ENCODE measurements at places on chromosomes 6 and 20.
A peak's percentile ranks its signal among the peaks of the same experiment; 100 is the strongest.

GRCh38 chr20:8766868-8767390, 302.0 kb upstream of the PLCB4 start:
- no peak for DNase-seq

DNA sequence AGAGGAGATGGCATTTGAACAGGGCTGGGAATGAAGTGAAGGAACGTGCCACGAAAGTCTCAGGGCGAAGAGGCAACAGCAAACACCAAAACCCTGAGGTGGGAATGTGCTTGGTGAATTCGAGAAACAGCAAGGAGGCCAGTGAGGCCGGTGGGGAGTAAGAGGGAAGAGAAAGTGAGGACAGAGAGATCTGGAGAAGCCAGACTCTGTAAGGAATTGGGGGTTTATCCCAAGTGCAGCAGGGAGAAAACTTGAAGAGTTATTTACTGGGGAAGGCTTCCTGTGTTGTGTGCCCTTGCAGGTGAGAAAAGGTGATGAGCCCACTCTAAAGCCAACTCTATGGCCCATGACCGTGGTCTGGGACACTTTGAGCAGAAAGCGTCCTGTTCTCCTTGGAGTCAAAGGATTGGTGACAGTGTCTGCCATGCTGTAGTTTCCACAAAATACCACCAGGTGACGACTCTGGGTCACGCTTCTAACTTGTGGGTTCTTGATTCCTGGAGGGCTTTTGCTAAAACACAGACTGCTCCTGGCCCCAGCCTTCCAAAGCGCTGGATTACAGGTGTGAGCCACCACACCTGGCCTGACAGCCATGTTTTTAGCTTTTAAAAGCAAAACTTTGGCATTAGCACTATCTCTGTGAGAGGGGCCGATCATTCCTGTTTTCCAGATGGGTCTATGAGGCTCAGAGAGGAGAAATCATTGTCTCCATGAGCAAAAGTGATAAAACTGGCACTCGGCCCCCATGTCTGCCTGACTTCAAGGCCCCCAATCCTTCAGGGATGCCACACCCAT, 18.0 kb upstream of the CSNK2A1 start:
- DNase-seq, result peak; percentile 4

GRCh38 chr6:162710419-162710818, 17.1 kb downstream of the PRKN start:
- DNase-seq, result no peak

DNA sequence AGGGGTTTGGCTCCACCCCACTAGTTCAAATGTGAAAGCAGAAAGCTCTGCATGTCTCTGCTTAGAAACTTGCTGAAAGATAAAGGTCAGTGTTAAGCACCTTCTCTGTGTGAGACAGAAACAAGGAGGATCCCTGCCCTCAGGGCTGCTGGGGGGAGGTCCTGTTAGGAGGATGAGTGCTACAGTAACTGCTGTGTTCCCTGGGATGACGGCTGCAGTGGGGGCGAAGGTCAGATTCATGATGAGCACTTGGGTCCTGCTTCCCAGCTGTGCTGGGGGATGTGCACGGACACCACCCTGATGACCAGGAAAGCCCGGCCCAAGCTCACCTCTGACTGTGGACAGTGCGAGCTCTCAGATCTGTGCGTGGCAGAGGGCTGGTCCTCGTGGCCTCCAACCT, 252.6 kb downstream of the DLL1 start:
- DNase-seq, result no peak

DNA sequence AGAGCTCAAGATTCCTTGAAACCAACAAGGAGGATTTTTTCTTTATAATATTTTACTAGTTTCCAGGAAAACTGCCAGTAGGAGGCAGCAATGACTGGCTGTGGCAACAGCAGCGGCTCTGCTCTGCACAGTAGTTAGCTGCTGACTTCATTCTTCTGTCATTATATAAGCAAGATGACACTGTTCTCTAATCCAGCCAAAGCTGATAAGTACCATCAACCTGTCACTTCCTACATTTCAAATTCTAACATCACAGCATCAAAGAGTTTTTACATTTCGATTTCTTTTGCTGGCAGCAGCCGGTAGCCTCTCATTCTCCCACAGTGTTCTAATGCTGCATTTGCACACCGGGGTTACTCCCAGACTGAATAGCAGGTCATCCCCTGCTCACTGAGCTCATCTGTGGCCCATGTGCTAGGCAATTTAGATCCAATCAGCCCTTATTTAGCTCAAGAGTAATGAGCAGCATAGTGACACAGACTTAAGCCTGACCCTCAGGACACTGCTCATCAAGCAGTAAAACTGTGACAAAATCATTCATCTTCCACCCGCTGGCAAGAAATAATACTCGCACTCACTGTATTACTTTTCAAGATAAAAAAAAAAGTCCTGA, 67.8 kb downstream of the MMS22L start:
- no peak for DNase-seq

DNA sequence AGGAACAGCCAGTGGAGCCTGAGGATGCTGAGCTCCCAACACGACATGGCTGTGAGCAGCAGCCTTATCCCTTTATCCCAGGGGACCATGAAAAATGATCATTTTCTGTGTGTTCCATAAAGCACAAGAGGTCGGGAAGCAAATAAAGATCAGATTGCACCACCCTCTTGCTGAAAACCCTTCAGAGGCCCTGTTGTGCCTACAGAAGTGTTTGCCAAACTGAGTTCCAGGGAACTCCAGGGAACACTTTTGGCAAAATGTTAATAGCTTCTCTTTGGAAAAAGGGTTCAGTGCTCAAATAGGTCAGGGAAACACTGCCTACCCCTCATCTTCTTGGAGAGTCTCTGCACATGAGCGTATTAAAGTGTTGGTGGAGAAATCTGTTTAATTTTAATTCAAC, 24.4 kb downstream of the ARMC2 start:
- DNase-seq, result no peak

GRCh38 chr6:26141378-26141904, 54.2 kb downstream of the HFE start:
- no peak for DNase-seq

DNA sequence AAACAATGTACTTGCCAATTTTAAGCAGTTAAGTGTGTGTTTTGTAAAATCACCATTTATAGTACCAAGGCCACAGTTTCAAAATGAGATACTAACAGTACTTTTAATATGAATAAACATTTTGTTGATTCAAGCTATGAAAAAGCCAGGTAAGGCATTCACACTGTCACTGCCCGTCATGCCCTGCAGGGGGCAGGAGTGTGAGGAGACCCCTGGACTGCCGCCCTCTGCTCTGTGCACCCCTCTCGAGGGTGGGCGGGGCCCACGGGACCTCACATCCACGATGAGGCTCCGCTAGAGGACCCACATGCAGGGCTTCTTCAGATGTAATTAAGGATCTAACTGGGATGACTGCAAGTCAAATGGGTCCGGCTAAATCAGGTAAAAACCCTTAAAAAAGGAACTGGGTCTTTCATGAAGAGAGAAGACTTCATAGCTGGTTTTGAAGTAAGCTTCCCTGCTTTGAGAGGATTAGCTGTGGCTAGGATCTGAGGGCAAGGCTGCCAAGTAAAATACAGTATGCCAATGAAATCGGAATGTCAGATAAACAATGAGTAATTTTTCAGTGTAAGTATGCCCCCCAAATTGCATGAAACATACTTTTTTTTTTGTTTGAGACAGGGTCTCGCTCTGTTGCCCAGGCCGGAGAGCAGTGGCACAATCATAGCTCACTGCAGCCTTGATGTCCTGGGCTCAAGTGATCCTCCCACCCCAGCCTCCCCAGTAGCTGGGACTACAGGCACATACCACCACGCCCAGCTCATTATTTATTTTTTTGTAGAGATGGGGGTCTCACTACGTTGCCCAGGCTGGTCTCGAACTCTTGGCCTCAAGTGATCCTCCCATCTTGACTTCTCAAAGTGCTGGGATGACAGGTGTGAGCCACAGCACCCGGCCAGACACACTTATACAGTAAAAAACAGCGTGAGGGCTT, 18.7 kb downstream of the DIDO1 start:
- DNase-seq, result no peak

DNA sequence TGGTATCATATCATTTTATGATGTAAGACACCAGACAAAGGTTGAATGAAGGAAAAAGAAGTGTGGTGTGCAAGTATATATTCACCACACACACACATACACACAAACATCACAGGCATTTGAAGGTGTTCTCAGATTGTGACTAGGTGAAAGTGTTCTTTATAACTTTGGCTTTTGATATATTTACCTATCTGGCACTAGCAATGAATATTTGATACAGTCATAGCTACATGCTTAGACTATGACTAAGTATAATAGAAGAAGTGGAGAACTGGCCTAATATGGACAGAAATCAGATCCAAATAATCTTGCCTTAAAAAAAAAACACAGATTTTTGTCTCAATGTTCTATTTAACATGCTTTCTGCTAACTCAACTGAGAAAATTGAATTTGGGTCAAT, 809.9 kb downstream of the KIF16B start:
- DNase-seq, result no peak

GRCh38 chr6:95572098-95572497, 5.2 kb upstream of the MANEA start:
- no peak for DNase-seq

DNA sequence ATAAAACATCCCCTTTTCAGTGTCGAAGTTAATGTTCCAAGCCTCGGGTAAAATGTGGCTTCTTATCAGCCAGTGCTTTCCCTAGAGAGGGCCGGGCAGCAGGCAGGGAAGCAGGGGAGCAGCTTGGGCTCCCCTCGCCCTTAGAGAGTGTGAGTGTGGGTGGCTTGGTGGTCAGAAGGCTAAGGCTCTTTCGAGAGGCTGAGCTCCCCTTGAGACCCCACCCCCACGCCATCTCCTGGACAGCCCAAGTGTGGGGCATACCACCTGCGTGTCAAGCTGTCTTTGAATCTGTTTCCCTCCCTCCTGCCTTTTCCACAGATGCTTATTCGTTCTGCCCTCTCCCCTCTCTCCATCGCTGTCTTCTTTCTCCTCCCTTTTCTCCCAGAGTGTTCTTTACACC, 95.1 kb upstream of the FOXP4 start:
- DNase-seq, result no peak

- no peak for DNase-seq
Observed at GRCh38 chr6:124479991-124480430, 482.2 kb upstream of the RNF217 start.

GRCh38 chr6:165678429-165678828, 15.4 kb upstream of the PDE10A start:
- no peak for DNase-seq

DNA sequence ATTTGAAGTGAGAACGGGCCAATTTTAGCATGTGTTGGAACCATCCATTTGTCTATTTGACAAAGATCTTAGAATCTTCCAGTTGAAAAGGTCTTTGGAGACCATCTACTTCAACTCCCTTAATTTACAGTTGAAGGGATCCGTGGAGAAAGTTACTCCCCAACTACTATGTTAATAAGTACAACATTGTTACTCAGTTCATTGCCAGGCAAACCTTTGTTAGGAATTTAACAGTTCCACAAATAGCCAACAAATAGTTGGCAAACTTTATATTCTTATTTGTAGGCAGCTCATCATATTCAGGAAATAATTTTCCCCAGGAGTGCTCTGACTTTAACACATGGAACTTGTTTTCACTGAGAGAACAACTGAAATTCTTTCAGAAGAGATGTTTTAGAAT, 81.0 kb upstream of the FLRT3 start:
- no peak for DNase-seq

GRCh38 chr6:36117658-36118549, 12.4 kb upstream of the MAPK13 start:
- DNase-seq, result no peak

- no peak for DNase-seq
Observed at GRCh38 chr6:91352321-91352720, 765.4 kb upstream of the MAP3K7 start.

DNA sequence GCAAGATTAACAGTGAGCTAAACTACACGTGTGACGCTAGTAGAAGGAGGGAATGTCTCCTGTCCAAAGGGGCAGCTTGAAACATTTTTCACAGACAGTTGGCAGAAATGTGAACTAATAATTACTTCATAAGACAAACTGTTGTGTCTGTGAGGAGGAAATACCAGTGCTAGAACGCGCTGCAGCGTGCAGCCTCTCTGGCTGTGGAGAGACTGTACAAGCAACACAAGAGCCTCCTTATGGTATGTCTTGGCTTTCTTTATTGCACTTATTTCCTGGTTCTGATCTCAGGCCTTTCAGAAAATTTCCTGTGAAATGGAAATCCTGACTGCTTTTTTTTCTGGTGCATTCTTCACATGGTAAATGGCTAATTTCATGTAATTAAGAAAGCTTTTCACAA, 25.3 kb upstream of the TIAM2 start:
- no peak for DNase-seq

GRCh38 chr6:3139090-3139903, 18.0 kb downstream of the TUBB2A start:
- no peak for DNase-seq

GRCh38 chr6:3137057-3137777, 18.7 kb downstream of the BPHL start:
- DNase-seq, result no peak

DNA sequence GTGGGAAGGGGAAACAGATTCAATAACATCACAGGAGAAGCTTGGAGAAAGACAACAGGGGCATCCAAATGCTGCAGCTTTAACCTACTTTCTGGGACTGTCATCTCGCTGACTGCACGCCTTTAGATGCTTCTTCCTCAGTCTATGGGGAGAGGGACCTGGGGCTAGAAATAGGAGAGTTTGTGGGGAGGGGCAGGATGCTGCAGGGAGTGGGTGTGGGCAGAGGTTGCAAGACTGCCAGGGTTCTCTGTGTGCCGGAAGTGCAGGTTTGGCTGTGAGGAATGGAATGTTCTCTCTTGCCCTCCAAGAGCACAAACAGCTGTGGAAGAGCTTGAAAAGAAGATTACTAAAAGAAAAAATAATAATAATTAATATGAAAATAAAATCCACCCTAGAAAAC, 93.2 kb downstream of the FOXO3 start:
- no peak for DNase-seq

- DNase-seq, result no peak
Observed at GRCh38 chr6:170188571-170189001, 102.3 kb downstream of the DLL1 start.

DNA sequence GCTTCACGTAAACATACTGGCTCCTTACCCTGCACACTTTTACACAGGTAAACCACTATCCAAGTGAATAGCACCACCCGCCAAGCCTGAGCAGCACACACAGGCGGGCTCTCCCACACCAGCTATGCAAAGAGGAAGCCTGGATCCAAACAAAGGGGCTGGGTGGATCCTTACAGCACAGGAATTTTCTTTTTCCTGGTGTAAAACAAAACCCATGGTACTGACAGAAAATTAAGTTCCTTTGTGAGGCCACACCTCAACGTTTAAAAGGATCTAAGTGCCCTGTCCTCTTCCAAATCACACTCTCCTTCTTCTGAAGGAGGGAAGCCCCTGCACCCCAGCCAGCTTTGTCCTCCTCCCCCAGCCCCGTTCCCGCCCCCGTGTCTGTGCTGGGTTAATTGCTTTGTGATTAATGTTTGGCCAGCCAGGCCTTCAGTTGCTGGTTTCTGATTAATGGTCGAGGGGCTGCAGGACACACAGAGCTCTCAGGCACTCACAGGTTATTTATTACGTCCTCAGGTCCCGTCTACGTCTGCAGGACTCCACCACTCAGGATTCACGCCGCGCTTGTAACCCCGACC, 6.1 kb downstream of the DACT2 start:
- no peak for DNase-seq

DNA sequence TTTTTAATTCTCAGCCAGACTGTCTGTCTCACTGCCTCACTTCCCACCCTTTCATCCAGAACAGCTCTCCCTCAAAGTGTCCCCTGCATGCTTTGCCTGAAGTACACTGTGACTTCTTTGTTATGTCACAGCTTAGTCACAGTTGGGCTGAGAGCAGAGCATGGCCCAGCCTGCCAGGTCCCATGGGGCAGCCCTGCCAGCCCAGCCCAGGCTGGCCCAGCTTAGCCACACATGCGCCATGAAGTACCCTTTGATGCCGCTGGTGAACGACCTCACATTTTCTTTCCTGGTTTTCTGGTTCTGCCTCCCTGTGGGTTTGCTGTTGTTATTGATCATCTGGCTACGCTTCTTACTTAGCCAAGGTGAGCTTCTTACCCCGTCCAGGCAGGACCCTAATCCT, at the start of gene ADIG:
Gene ADIG (plus strand): TSS at position 185 of the 400 bp plus-strand sequence. CDS start 54 bp downstream, at position 239.
- DNase-seq, result no peak

All from T-helper 9 cell (primary cell).